ENCODE measurements at places on chromosomes 3 and 15. TPM values are rescaled to one million over a fixed set of nuclear protein-coding genes. Genes with fewer than 3 reads are reported as not detected.

Gene ABHD10
- total RNA-seq, result 15.5 TPM

Gene LRRK1
- 19.9 TPM for total RNA-seq

Gene GPR62
- total RNA-seq, result not detected

Gene QARS1
- 146 TPM for total RNA-seq

Gene GP9
- not detected for total RNA-seq

Gene FRMD5
- 2.9 TPM for total RNA-seq

Gene GP5
- not detected for total RNA-seq

Gene PLA2G4D
- not detected for total RNA-seq

Gene FAM227B
- total RNA-seq, result 0.91 TPM

Gene OXTR
- 10.5 TPM for total RNA-seq

Gene SNTN
- total RNA-seq, result not detected

Gene TRIM42
- total RNA-seq, result not detected

Gene KCNAB1
- total RNA-seq, result not detected

Gene SEC11A
- total RNA-seq, result 326 TPM

Gene HDGFL3
- total RNA-seq, result 43.4 TPM

Gene LRTM1
- not detected for total RNA-seq

Gene MEX3B
- total RNA-seq, result 4.2 TPM

Gene FAM107A
- 0.18 TPM for total RNA-seq

Gene CCDC50
- total RNA-seq, result 28.2 TPM

Gene DIPK2A
- total RNA-seq, result 6.0 TPM

Gene THRB
- total RNA-seq, result 1.7 TPM

Gene ARHGEF26
- 9.1 TPM for total RNA-seq

Gene GRAMD1C
- 0.41 TPM for total RNA-seq

Gene FEZF2
- not detected for total RNA-seq

Gene GOLGA6L4
- total RNA-seq, result 0.29 TPM

Gene RAF1
- total RNA-seq, result 61.6 TPM

Gene CILP
- 0.24 TPM for total RNA-seq

Gene RAB11A
- total RNA-seq, result 297 TPM

Gene CALML4
- 11.1 TPM for total RNA-seq
